ENCODE measurements at places on chromosomes 13 and 19.
A peak's percentile ranks its signal among the peaks of the same experiment; 100 is the strongest.

GRCh38 chr13:71067165-71067815 lies 799.7 kb downstream of the DACH1 start:
- DNase-seq, result no peak

GRCh38 chr19:11420429-11421370 lies 1.6 kb upstream of the RGL3 start:
- DNase-seq, result no peak

GRCh38 chr13:43294412-43294811 lies 271.0 kb downstream of the DNAJC15 start:
- no peak for DNase-seq

DNA sequence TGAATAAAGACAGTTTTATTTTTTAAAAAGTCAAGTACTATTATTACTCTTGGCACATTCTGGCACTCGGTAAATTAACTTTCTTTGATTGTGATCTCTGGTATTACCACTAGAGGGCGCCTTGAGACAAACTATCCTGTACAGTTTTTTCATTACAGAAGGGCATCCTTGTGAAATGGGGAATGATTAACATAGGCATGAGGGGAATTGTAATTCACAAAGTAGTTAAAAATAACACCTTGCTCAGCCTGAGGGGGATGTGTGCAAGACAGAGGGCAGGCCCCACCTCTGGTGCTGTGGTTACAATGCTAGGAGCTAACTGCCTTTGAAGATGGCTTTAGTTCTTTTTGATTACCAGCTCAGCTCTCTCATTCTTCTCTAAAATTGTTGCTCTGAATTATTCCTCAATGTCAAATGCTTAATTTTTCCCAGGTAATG lies 24.2 kb upstream of the C1QTNF9B start:
- DNase-seq, result peak; percentile 40

- DNase-seq, result no peak
Observed at GRCh38 chr13:51625555-51626345, 41.5 kb downstream of the WDFY2 start.

DNA sequence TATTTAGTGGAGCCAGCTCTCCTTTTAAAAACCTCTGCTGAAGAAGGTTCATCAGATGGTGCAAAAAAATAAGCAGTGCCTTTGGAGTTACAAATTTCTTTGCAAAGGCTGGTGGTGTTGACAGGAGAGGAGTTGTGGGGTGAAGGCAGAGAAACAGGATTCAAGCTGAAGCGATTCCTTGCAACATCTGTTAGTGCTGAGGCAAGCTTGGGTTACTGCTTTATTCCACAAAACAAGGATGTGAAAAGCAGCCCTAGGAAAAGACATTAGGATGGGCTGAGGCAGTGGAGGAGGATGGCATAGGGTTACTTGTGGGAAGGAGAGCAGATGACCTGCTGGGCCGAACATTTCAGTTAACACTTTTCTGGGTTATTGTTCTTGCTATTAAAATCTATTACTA lies 390.7 kb downstream of the DLEU7 start:
- DNase-seq, result no peak

GRCh38 chr19:58557221-58558065 lies 968 bp downstream of the UBE2M start:
- DNase-seq, result no peak

- DNase-seq, result no peak
Observed at GRCh38 chr13:103273825-103274224, 207.6 kb upstream of the SLC10A2 start.

GRCh38 chr13:24659239-24659638 lies 21.0 kb upstream of the ATP12A start:
- DNase-seq, result no peak

Measured in COLO829 (cell line).